ENCODE measurements at places on chromosomes 1 and 21.
A peak's percentile ranks its signal among the peaks of the same experiment; 100 is the strongest.

DNA sequence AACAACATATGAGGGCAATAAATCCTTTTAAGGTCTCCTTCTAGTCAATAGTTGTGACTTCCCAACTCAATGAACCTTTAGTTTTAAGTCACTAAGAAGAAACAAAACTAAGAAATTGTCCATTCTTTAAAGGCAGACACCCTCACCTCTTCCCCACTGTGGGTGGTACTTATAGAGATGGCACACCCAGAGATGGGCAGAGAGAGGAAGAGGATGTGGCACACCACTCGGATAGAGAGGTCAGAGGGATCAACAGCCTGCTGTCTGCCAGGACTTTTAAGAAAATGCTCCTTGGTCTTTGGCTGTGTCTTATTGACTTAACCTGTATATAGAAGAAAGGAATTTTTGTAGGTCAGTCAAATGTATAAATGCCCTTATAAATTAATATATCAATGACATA is 45.1 kb downstream of the FASLG start:
- DNase-seq, result no peak

- DNase-seq, result no peak
Observed at GRCh38 chr21:34319585-34319984, 44.2 kb upstream of the KCNE2 start.

- no peak for DNase-seq
Observed at GRCh38 chr1:201648907-201649721, 110.2 kb downstream of the NAV1 start.

DNA sequence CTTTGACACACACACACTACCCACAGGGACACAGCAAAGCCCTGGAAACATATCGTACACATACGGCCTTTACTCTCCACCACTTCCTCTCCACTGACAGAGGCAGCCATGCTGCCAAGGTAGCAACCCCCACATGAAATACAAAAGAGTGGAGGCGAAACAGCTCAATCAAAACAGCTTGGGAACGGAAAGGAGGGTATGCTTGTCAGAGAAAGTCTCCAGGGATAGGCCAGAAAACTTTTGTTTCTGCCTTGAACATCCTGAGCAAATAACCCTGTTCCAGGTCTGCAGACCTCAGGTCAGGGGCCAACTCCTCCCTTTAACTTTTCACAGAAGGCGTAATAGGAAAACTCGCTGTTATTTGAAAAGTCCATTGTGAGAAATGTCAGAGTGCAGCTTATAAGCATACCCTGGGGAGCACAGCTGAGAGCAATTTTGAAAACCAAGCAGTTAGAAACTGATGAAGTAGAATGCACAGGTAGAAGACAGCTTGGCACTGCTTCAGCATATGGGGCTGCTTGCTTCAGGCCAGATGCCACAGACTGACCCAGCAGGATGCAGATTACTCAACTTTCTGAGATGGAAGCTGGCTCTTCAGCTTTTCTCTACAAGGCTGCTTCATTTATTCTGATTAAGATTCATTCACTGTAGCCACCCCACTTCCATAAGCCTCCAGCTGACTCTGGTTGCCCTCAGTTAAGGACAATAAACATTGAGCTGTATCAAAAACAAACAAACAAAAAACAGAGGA is 18.0 kb downstream of the KIAA0319L start:
- no peak for DNase-seq

DNA sequence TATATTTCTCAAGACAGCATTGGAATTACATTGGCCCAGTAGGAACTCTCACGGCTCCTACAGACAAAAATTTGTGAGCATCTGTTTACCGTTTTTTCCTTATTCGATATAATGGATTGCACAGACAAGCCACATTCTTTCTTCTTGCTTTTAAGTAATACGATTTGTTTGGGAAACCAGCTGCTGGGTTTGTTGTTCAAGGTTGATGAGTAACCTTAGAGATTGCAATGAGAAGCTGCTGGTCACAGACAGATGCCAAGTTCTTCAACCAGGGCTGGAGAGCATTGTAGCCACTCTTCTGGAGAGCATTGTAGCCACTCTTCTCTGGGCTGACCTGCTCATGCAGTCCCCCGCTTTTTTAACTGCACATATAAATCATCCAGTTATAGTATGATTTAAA is 1.4 kb upstream of the MIA3 start:
- no peak for DNase-seq

GRCh38 chr1:75171876-75172275 is 37.7 kb downstream of the LHX8 start:
- no peak for DNase-seq

DNA sequence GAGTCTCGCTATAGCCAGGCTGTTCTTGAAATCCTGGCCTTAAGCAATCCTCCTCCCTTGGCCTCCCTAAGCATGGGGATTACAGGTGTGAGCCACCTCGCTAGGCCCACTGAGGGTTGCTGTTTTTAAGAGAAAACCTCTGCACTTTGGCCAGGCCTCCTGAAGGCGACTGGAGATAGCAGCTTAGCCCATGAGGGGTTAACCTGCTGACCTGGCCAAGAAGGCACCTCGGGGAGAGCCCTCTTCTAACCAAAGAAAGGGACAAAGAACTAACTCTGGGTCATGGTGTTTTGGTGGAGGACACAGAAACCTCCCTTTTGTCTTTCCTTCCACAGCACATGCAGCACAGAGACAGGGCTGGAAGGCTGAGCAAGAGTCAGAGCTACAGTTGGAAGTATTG is 17.7 kb upstream of the KNCN start:
- no peak for DNase-seq

- no peak for DNase-seq
Observed at GRCh38 chr1:9844756-9845155, 21.0 kb upstream of the CLSTN1 start.

GRCh38 chr1:150484861-150485260 is 2.4 kb upstream of the TARS2 start:
- DNase-seq, result peak; percentile 27

GRCh38 chr1:219121679-219122078 is 52.0 kb upstream of the LYPLAL1 start:
- DNase-seq, result no peak

GRCh38 chr1:79128722-79129121 is 122.2 kb upstream of the ADGRL4 start:
- DNase-seq, result no peak

DNA sequence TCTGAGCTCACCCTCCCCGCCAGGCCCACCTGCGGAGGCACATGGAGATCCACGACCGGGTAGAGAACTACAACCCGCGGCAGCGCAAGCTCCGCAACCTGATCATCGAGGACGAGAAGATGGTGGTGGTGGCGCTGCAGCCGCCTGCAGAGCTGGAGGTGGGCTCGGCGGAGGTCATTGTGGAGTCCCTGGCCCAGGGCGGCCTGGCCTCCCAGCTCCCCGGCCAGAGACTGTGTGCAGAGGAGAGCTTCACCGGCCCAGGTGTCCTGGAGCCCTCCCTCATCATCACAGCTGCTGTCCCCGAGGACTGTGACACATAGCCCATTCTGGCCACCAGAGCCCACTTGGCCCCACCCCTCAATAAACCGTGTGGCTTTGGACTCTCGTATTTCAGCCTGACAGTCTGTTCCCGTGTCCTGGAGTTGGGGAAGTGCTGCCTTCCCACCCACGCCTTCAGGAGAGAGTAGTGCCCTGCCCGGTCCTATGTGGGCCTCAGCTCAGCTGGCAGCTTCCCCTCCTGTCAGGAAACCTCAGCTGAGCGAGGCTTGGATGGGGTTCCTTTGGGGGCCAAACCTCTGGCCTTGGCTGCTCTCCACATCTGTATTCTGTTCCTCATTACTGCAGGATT is 9.2 kb downstream of the ZBTB48 start:
- DNase-seq, result peak; percentile 90

DNA sequence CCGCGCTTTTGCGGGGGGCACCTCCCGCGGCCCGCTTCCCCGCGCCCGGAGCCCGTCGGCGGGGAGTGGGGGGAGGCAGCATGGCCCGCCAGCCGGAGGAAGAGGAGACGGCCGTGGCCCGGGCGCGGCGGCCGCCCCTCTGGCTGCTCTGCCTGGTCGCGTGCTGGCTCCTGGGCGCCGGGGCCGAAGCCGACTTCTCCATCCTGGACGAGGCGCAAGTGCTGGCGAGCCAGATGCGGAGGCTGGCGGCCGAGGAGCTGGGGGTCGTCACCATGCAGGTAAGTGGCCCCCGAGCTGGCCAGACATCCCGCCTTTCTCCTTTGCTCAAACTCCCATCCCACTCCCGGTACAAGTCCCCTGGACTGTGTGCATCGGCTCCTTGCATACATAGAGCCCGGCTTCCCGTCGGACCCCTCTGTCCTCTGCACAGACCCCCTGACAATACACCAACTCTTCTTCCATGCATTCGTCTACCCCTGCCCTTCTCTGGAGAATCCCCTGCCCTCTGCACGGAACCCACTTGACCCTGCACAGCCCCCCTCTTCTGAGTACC is 812 bp downstream of the CACHD1 start:
- DNase-seq, result no peak

- DNase-seq, result no peak
Observed at GRCh38 chr1:54317084-54317483, 89.1 kb downstream of the SSBP3 start.

DNA sequence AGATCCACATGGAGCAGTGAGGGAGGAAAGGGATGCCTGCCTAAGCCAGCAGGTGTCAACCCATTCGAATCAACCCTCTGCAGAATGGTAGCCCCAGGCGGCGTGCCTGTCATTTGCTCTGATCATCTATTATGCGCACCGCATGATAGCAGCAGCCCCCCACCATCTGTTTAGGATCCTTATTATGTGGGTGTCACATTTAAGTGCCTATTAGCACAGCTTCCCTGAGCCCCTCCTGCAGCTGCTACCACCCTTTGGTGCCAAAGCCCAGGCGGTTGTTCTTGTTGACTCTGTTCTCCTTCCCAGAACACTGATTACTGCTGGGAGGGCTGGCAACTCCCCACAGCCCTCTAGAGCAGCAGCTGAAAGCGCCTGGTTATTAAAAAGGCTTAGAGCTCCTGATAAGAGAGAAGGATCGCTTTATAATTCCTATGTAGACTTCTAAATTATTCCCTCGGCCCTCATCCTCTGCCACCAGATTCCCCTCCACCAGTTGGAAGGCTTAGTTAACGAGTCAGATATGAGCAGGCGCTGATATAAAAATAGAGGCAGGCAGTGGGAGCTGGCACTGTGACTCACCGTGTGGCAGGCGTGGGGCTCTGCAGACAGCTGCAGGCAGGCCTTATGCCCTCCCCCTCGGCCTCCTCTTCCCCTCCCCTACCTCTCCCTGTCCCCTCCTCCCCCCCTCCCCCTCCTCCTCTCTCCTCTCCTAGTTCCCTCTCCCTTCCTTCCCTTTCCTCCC is 23.0 kb downstream of the ACTA1 start:
- peak; percentile 56 for DNase-seq

- DNase-seq, result peak; percentile 33
Observed at GRCh38 chr1:225881081-225881958, 860 bp downstream of the TMEM63A start.

GRCh38 chr1:207240325-207241101 is 81.0 kb upstream of the CD55 start:
- DNase-seq, result peak; percentile 5

DNA sequence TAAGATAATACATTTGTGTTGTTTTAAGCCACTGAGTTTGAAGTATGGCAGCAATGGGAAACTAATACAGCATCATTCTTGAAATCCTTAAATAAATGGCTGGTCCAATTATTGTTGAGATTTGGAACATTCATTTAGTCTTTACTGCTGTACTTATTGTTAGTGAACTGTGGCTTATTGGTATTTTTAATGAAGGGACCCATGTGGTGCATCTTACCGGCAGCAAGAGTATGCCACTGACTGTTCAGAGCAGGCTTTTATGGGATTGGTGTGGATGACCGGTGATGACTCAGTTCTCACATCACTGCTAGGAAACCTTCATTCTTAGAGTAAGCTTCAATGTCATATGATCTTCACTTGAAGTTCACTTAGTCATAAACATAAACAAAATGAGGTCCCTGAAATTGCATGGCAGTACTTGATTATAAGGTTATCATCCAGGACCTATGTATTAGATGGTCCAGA is 31.5 kb downstream of the PRKAA2 start:
- no peak for DNase-seq

- DNase-seq, result no peak
Observed at GRCh38 chr1:109598156-109598555, 21.3 kb downstream of the GNAT2 start.

- DNase-seq, result no peak
Observed at GRCh38 chr1:177311586-177311985, 140.8 kb downstream of the BRINP2 start.
